IMR-90 (cell line): ENCODE measurements at places on chromosomes 4 and X. TPM values are rescaled to one million over a fixed set of nuclear protein-coding genes. Genes with fewer than 3 reads are reported as not detected.

The PCDH10 gene
- total RNA-seq, result 0.90 and 1.4 TPM in 2 replicates

The ZNF518B gene
- 56.4 and 56.8 TPM in 2 replicates for total RNA-seq

The DCLK2 gene
- 10.8 and 11.3 TPM in 2 replicates for total RNA-seq

The AKAP14 gene
- total RNA-seq, result not detected in 2 replicates

The ZXDA gene
- total RNA-seq, result 3.4 and 3.6 TPM in 2 replicates

The HDAC8 gene
- total RNA-seq, result 28.5 and 30.8 TPM in 2 replicates

The APEX2 gene
- 3.4 and 4.2 TPM in 2 replicates for total RNA-seq

The TDO2 gene
- 0.18 and 0.28 TPM in 2 replicates for total RNA-seq

The TMEM156 gene
- 0.54 and 0.83 TPM in 2 replicates for total RNA-seq

The ODAPH gene
- total RNA-seq, result not detected in 2 replicates

The GC gene
- not detected in 2 replicates for total RNA-seq

The PPEF2 gene
- total RNA-seq, result not detected in 2 replicates

The MFAP3L gene
- total RNA-seq, result 0.28 and 0.36 TPM in 2 replicates

The SLC10A6 gene
- total RNA-seq, result not detected in 2 replicates

The ZNF185 gene
- total RNA-seq, result 3.2 and 3.6 TPM in 2 replicates

The PAGE5 gene
- not detected in 2 replicates for total RNA-seq

The LRCH2 gene
- total RNA-seq, result 4.3 and 8.1 TPM in 2 replicates

The PWWP3B gene
- total RNA-seq, result not detected in 2 replicates

The MCTS1 gene
- 36.9 and 48.6 TPM in 2 replicates for total RNA-seq

The IGFBP7 gene
- 33.2 and 34.2 TPM in 2 replicates for total RNA-seq

The USP17L17 gene
- not detected in 2 replicates for total RNA-seq

The CLNK gene
- total RNA-seq, result not detected in 2 replicates

The GAGE12J gene
- not detected in 2 replicates for total RNA-seq

The ARSD gene
- 6.3 and 7.2 TPM in 2 replicates for total RNA-seq
